NCI-H2029 (cell line): ENCODE measurements at places on chromosomes 13 and 19.

DNA sequence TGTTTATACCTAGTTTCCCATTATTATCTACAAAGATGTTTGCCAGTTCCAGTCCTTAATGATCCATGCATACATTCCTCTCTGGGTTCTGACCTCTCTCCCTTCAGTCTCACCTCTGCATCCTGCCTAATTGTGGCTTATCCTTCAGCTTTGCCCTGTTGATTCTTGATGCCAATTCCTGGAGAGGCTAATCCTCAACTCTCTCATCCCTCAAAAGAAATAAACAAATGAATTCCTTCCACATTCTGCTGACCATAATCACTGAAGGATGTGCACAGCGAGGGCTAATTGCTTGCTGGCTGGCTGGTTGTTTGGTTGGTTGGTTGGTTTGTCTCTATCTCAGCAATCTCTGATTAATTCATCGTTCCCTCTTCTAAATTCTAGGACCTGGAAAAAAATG lies 113.8 kb downstream of the IRS2 start:
- no peak for DNase-seq

DNA sequence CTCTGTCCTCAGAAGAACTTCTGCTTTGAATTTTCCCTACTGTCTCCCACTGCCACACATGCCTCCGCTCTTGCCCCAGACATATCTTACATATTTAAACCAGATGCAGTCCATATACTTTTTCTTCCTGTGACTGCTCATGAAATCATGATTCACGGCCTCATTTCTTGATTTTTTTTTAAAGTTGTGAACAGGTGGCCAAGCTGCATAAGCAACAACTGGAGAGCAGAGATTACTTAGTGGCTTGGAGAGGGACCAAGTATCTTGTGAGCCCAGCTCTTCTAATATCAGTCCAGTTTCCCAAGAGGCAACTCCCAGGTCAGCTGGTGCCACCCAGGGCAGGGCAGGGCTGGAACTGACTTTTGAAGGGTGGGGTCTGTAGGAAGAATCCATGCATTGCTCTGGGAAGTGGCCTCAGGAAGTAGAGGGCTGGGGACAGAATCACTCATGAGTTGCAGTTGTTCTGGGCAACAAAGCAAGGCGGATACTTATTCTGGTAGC lies 152.4 kb downstream of the LMO7 start:
- DNase-seq = no peak

DNA sequence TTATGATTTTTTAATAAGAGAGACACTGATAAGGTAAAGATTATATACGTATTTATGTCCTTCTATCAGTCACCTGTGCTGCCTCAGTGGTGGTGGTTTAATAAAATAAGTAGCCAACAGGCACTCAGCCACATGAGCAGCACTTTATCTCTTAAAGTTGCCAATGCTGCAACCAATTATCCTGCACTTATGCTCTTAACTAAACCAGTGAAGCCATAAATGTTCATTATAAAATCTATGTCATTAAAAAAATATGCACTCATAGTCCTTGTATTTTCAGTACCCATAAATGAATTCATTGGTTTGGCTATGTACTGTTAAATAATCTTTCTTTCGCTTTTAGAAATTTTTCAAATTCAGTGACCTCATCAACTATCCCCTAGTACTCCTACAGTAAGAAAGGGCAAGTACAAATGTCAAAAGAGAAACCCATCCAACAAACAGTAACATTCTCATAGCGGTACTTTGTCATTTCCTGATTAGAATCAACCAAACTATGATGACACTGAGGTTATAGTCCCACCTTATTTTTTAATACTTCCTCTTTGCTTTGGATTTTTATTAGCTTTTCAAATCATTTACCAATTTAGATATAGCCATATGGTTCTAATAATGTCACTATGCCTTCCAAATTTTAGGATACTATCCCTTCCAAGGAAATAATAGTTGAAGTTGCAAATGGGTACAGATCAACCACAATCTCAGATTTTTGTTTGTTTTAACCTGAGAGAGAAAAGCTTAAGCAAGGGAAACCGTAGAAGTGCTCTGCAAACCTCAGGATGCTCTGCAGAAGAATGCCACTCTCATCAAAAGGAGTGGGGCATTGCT lies 190.9 kb downstream of the KLF12 start:
- DNase-seq = no peak

DNA sequence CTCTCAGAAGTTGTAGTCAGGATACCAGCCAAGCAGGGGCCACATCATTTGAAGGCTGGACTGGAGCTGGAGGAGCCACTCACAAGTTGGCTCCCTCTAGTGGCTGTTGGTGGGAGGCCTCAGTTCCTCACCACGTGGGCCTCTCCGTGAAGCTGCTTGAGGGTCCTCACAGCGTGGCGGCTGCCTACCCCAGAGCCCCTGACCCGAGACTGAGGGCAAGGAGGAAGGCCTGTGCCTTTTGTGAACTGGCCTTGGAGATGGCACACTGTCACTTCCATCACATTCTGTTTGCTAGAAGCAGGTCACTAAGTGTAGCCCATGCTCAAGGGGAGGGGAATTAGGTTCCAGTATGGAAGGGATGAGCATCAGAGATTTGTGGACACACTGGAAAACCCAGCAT lies 14.6 kb downstream of the GNA11 start:
- DNase-seq = peak; percentile 32

GRCh38 chr13:43390619-43391018 lies 367.2 kb downstream of the DNAJC15 start:
- DNase-seq = no peak

- no peak for DNase-seq
Observed at GRCh38 chr13:40996426-40997092, 22.6 kb downstream of the ELF1 start.

GRCh38 chr19:17210296-17210695 lies 4.9 kb upstream of the USE1 start:
- DNase-seq = no peak

DNA sequence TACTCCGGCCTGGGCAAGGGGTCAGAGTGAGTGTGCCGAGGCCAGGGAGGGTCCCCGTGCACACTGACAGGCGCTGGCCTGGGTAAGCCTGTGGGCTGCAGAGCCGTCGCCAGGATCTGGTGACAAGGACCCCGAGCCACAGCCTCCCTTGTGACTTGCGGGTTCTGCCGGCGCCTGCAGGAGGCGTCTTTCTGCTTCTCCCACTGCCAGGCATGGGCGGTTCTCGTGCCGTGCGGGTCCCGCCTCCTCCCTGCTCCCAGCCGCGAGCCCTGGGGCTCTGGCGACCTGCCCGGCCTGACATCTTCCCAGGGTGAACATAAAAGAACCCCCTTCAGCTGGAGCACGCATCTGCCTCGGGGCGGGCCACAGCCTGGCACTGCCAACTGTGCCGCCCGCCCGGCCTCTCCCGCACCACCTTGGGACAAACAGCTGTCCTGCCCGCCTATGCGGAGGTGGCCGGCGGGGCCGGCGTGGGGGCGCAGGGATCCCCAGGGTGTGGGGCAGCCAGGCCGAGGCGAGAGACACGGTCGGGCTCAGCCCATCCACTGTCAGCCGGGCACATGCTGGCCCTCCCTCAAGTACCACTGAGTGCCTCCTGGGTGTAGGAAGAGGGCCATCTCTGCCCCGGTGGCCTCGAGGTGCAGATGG lies 1.5 kb upstream of the HCN2 start:
- peak; percentile 94 for DNase-seq

DNA sequence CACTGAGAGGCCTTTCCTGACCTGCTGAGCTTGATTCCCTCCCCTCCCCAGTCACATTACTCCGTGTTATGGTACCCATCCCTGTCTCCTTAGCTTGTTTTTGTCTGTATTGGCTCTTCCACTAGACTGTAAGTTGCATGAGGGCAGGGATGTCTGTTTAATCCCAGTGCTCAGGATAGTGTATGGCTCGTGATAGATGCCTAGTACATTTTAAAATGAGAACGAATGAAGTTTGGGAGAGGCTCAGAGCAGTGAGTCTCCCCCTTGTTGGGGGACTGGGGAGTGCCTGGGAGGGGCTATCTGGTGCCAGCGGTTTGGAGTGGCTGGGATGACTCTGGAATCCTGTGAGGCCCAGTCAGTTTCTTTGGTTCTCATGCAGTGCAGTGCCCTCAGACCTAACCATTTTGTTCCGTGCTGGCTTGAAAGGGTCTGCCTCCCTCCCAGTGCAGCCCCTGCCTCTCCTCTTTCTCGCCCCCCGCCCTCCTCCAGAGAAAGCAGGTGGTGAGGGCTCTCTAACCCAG lies 35.5 kb downstream of the ACTN4 start:
- DNase-seq = no peak

GRCh38 chr19:37986048-37986750 lies 79.2 kb downstream of the SIPA1L3 start:
- DNase-seq = peak; percentile 55

GRCh38 chr19:33394723-33395560 lies 21.4 kb downstream of the CEBPG start:
- no peak for DNase-seq

DNA sequence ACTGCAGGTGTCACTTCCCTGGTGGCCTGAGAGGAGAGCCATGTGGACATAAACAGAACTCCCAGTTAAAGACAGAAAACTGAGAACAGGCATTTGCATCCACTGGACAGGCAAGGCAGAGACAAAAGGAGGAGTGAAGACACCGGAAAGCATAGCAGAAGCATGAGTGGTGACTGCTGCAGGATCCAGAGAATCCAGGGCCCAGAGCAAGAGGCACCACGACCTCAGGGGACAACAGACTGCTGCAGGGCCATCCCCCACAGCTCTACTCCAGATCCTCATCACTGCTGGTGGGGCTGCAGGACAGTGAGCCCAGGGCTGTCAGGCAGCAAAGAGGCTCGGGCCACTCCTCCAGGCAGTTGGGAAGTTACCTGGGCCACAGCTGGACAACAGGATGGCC lies 14.5 kb upstream of the ISYNA1 start:
- DNase-seq = no peak

GRCh38 chr19:35000647-35001501 lies 751 bp downstream of the GRAMD1A start:
- peak; percentile 77 for DNase-seq

GRCh38 chr19:31423896-31424295 lies 74.7 kb upstream of the TSHZ3 start:
- DNase-seq = no peak

GRCh38 chr19:46993622-46994021 lies 26.0 kb upstream of the NPAS1 start:
- no peak for DNase-seq

DNA sequence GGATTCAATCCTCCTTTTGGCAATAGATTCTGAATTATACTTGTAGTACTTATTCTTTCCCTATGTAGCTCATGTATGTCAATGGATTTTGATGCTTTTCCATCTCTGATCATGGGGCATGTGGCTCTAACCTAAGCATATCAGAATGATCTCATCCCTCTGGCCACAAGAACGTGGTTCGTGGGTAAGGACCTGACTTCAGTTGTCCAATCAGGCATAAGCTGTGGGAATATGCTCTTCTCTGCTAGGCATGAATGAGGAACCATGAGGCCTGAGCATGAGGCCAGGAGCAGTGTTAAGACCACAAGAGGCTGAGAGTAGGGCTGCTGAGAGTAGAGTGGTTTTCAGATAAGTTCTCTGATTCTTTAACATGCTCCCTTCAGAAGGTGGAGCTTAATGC lies 292.4 kb upstream of the TSHZ3 start:
- no peak for DNase-seq

GRCh38 chr19:4172861-4173473 lies 9.4 kb downstream of the SIRT6 start:
- no peak for DNase-seq

DNA sequence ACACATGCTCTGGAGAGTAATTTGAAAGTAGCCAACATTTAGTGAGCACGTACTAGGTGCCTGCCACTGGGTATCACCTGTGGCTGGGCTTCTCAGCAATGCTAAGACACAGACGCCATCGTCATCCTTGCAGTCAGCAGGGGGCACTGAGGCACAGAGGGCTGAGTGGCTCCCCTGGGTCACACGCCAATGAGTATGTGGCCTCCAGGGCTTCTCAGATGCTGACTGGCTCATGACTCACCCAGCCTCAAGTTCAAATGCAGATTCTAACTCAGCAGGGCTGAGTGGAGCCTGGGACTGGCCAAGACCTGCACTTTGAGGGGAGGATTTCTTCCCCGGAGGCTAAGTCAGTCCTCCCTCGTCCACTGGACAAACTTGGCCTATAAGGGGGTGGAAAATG lies 115.1 kb upstream of the CACNA1A start:
- no peak for DNase-seq

GRCh38 chr19:38736413-38737280 lies 7.6 kb downstream of the CAPN12 start:
- DNase-seq = peak; percentile 71

DNA sequence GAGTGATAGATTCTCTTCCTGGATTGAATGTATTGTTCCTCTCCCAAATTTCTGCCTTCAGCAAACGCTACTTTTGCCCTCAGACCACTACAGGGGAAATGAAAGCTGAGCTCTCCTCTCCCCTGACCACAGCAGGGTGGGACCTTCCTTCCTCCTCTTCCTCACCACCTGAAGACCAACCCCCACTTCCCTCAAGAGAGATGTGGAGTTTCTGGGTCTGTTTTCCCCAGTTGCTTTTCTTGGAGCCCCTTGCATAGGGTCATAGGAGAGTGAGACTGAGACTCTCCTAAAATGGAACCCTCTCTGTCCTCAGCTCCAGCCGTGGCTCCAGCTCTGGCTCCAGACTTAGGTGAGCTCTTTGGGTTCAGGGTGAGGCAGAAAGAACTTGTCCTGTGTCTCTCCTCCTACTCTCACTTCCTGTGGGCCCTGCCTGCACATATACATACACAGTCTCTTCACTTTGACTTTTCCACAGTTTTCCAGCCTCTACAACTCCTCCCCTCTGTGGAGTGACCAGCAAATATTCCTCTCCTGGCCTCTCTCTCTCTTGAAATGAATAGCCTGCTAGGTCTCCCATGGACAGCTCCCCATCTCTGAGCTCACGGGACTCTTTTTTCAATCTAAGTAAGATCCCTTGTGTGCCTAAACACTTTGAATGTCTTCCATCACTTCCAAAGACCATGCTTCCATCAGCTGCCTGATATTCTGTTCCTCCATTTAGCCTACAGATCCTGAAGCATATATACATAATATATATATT lies 19.2 kb upstream of the ZNF175 start:
- DNase-seq = no peak

DNA sequence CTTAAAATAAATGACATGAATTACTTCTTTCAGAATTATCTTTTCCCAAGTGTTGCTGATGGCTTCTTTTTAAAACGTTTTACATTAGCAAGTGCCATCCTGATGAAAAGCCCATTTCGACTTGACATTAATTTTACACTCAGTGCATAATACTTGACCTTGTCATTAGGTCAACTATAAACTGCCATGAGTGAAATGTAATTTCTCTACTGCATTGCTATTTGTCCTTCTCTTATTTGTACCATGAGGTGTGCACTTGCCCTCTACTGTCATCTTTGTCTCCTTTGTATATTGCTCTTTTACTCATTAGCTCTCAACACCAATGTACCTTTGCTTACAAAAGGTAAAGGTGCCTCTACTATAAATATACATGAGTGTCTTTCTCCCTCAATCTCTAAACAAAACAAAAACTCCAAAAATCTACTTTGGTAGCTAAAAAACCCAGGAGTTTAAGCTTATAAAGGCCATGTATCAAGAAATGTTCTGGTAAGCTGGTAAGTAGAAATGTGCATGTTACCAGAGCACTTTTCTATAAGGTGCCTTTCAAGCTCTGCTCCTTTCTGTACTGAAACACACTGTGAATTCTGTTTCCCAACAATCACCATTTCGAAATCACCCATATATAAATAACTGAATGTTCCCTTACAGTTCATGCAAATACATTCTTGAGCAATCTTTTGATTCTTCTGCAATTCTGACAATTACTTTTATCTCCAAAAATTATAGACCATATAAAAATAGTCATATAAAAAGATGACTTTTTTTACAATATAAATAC lies 351.4 kb downstream of the SLITRK5 start:
- DNase-seq = no peak

- no peak for DNase-seq
Observed at GRCh38 chr19:46533078-46533620, 37.5 kb upstream of the PNMA8B start.
